CD8-positive, alpha-beta memory T cell (primary cell): ENCODE measurements at places on chromosomes 5 and 9.

GRCh38 chr9:130017076-130017475 is 25.9 kb downstream of the FNBP1 start:
- H3K27ac ChIP-seq, result no peak overlapping the region
- no peaks in the 10 kb centered on the region for H3K36me3 ChIP-seq
- no peaks in the 10 kb centered on the region for H3K27me3 ChIP-seq
- peaks cover 24% of the 10 kb centered on the region for H3K4me1 ChIP-seq
- no peak for DNase-seq

DNA sequence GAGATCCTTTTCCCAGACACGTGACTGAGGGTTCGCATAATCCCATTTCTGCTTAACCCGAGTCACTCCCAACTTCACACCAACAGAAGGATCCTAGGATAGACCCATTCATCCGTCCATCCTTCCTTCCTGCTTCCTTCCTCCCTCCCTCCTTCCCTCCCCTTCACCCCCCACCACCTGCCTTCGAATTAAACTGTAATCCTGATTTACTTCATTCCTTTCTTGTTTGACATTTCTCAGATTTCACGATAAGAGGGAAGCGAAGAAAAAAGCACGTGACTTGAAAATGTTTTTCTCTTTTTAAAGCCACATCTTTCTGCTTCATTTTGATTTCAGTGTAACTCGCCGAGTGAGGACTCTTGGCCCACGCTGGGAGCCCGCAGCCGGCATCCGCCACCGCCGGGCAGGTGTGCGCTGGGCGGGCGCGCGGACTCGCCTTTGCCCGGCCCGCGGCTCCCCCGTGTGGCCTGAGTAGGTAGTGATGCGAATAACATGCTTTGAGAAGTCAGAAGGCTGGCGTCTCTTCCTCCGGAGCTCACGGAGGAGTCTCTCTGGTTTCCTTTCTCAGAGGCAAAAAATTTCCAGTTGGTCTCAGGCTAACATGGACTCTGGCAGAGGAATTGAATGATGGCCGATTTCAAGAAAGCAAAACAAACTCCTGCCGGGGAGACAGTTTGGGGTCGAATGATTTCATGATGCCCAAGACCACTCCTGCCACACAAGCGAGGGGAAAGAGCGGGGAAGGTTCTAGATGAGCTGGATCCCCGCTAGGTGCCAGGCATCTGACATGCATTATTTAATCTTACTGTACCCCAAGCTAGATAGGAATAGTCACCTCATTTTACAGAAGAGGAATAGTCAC is 117.7 kb downstream of the SLC12A2 start:
- peaks cover 22% of the 10 kb centered on the region for H3K4me1 ChIP-seq
- no peaks in the 10 kb centered on the region for H3K36me3 ChIP-seq
- H3K4me3 ChIP-seq, result no peak overlapping the region
- no peaks in the 10 kb centered on the region for H3K27me3 ChIP-seq

- no peaks in the 10 kb centered on the region for H3K36me3 ChIP-seq
- no peak overlapping the region for H3K27ac ChIP-seq
- no peaks in the 10 kb centered on the region for H3K4me1 ChIP-seq
- H3K27me3 ChIP-seq, result peaks cover 3% of the 10 kb centered on the region
Measured at GRCh38 chr9:133210609-133211008, 1.6 kb upstream of the OBP2B start.

DNA sequence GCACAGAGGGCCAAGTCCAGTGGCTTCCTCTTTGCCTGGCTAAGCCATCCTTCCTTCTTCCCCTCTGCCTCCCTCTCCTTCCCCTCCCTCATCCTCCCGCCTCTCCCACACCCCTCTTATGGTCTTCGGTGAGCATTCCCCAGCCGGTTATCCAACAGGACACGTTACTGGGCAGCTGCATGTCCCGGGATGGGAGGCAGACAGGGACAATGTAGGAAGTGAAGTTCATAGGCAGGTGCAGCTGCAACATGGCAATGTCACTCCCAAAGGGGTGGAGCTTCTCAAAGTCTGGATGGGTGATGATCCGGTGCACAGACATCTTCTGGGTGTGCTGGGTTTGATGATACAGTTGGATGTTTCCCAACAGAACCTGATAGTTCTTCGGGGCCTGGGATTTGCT is 71.4 kb upstream of the SPTLC1 start:
- no peaks in the 10 kb centered on the region for H3K4me1 ChIP-seq
- H3K36me3 ChIP-seq, result no peaks in the 10 kb centered on the region
- no peaks in the 10 kb centered on the region for H3K27me3 ChIP-seq
- no peak for DNase-seq

- H3K4me1 ChIP-seq, result no peaks in the 10 kb centered on the region
- H3K27me3 ChIP-seq, result no peaks in the 10 kb centered on the region
- no peak for DNase-seq
- no peaks in the 10 kb centered on the region for H3K36me3 ChIP-seq
Measured at GRCh38 chr9:107483666-107484065, 5.9 kb downstream of the KLF4 start.

DNA sequence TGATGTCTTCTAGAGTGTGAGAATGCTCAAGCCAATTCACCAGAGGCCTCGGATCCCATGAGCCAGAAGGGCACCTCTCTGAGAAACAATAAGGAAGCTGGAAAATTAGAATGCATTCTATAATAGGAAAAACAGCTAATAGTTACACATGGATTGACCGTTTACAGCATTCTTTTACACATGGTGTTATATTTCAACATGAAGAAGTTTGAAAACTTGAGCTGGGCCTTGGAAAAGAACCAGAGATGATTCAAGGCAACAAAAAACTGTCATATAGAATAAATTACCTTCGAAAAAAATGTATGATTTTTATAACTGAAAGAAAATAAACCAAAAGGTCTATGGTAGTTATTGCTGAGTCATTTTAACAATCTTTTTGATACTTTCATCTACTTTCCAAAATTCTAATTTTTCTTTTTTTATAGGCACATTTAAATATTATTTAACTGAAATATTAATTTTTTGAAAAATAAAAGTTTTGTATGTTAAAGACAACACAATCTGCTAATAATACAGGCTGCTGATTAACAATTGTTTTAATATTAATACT is 6.2 kb downstream of the SH3TC2 start:
- no peaks in the 10 kb centered on the region for H3K4me1 ChIP-seq
- H3K4me3 ChIP-seq, result no peak overlapping the region

- no peaks in the 10 kb centered on the region for H3K4me1 ChIP-seq
- H3K4me3 ChIP-seq, result no peak overlapping the region
- H3K36me3 ChIP-seq, result no peaks in the 10 kb centered on the region
- no peaks in the 10 kb centered on the region for H3K27me3 ChIP-seq
- no peak overlapping the region for H3K27ac ChIP-seq
Measured at GRCh38 chr5:62650197-62650596, 71.6 kb downstream of the LRRC70 start.

DNA sequence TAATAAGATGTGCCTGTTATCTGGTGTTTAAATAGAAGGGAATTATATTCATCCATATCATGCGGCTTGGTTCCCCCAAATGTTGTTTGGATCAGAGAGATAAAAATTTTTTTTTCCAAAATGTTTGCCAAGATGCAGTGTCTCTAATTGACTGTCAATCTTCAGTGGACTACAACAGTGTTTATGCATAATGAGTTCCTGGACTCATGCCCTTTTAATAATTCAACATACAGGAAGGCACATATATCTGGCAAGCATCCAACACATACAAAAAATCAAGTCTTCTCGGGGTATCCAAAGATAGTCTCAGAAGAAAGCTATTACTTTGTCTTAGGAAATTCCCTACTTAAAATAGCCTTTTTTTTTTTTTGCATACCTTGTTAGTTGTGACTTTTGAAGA is 1534.7 kb downstream of the EFNA5 start:
- H3K4me1 ChIP-seq, result no peaks in the 10 kb centered on the region
- no peaks in the 10 kb centered on the region for H3K36me3 ChIP-seq
- no peak overlapping the region for H3K4me3 ChIP-seq
- H3K27me3 ChIP-seq, result no peaks in the 10 kb centered on the region
- no peak overlapping the region for H3K27ac ChIP-seq
- no peak for DNase-seq

GRCh38 chr9:78354989-78355388 is 58.1 kb downstream of the PSAT1 start:
- no peak overlapping the region for H3K27ac ChIP-seq
- H3K4me3 ChIP-seq, result no peak overlapping the region
- peaks cover 8% of the 10 kb centered on the region for H3K4me1 ChIP-seq
- DNase-seq, result no peak
- H3K36me3 ChIP-seq, result no peaks in the 10 kb centered on the region

GRCh38 chr9:37936376-37936775 is 32.4 kb upstream of the SLC25A51 start:
- no peak overlapping the region for H3K27ac ChIP-seq
- H3K36me3 ChIP-seq, result no peaks in the 10 kb centered on the region
- DNase-seq, result no peak
- no peaks in the 10 kb centered on the region for H3K27me3 ChIP-seq
- no peak overlapping the region for H3K4me3 ChIP-seq
- H3K4me1 ChIP-seq, result no peaks in the 10 kb centered on the region

DNA sequence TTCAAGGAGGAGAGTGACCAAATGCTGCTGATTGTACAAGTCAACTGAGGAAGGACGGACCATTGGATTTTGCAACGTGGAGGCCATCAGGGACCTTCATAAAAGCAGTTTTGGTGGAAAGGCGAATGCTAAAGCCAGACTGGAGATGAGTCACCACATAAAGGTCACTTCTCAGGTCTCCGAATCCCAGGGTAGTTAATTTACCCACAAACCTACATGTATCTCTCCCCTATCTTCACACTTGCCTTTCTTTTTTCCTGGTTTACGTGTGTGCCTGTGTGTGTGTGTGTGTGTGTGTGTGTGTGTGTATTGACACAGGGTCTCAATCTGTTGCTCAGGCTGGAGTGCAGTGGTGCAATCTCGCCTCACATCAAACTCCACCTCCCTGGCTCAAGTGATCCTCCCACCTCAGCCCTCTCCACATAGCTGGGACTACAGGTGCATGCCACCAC is 4.6 kb upstream of the CTNNA1 start:
- no peak overlapping the region for H3K27ac ChIP-seq
- no peak overlapping the region for H3K4me3 ChIP-seq
- no peak for DNase-seq
- no peaks in the 10 kb centered on the region for H3K36me3 ChIP-seq

DNA sequence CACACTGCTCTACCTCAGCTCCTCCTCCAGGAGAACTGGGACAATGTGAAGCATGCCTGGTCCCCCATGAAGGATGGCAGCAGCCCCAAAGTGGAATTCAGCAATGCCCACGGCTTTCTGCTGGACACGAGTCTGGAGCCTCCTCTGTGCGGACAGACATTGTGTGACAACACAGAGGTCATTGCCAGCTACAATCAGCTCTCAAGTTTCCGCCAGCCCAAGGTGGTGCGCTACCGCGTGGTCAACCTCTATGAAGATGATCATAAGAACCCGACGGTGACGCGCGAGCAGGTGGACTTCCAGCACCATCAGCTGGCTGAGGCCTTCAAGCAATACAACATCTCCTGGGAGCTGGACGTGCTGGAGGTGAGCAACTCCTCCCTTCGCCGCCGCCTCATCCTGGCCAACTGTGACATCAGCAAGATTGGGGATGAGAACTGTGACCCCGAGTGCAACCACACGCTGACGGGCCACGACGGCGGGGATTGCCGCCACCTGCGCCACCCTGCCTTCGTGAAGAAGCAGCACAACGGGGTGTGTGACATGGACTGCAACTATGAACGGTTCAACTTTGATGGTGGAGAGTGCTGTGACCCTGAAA is 34.1 kb downstream of the PAPPA start:
- H3K27ac ChIP-seq, result no peak overlapping the region
- H3K27me3 ChIP-seq, result no peaks in the 10 kb centered on the region
- no peak overlapping the region for H3K4me3 ChIP-seq
- H3K4me1 ChIP-seq, result no peaks in the 10 kb centered on the region
- no peaks in the 10 kb centered on the region for H3K36me3 ChIP-seq

- DNase-seq, result peak; percentile 58
- H3K36me3 ChIP-seq, result no peaks in the 10 kb centered on the region
- H3K27ac ChIP-seq, result peak overlapping the region; percentile 93
- peaks cover 16% of the 10 kb centered on the region for H3K4me1 ChIP-seq
- peak overlapping the region; percentile 91 for H3K4me3 ChIP-seq
Measured at GRCh38 chr9:124941679-124942561, 1.0 kb upstream of the GOLGA1 start.

- no peaks in the 10 kb centered on the region for H3K4me1 ChIP-seq
- no peak overlapping the region for H3K4me3 ChIP-seq
Measured at GRCh38 chr5:166517976-166518375, 1773.5 kb upstream of the WWC1 start.

- no peaks in the 10 kb centered on the region for H3K4me1 ChIP-seq
- H3K27me3 ChIP-seq, result no peaks in the 10 kb centered on the region
- no peaks in the 10 kb centered on the region for H3K36me3 ChIP-seq
- no peak overlapping the region for H3K27ac ChIP-seq
- no peak overlapping the region for H3K4me3 ChIP-seq
- no peak for DNase-seq
Measured at GRCh38 chr9:137482094-137482781, 23.1 kb upstream of the NSMF start.

DNA sequence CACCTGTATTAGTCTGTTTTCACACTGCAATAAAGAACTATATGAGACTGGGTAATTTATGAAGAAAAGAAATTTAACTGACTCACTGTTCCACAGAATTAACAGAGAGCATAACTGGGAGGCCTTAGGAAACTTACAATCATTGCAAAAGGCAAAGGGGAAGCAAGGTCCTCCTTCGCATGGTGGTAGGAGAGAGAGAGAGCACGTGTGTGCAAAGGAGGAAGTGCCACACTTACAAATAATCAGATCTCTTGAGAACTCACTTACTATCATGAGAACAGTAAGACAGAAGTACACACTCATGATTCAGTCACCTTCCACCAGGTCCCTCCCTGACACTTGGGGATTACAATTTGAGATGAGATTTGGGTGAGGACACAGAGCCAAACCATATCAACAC is 258.7 kb downstream of the TRIM32 start:
- H3K27ac ChIP-seq, result no peak overlapping the region
- no peaks in the 10 kb centered on the region for H3K36me3 ChIP-seq
- H3K27me3 ChIP-seq, result no peaks in the 10 kb centered on the region
- H3K4me3 ChIP-seq, result no peak overlapping the region
- H3K4me1 ChIP-seq, result no peaks in the 10 kb centered on the region

- no peaks in the 10 kb centered on the region for H3K27me3 ChIP-seq
- no peaks in the 10 kb centered on the region for H3K36me3 ChIP-seq
- no peak overlapping the region for H3K4me3 ChIP-seq
- H3K27ac ChIP-seq, result no peak overlapping the region
- DNase-seq, result no peak
- H3K4me1 ChIP-seq, result no peaks in the 10 kb centered on the region
Measured at GRCh38 chr5:139960723-139961383, 82.2 kb downstream of the NRG2 start.

DNA sequence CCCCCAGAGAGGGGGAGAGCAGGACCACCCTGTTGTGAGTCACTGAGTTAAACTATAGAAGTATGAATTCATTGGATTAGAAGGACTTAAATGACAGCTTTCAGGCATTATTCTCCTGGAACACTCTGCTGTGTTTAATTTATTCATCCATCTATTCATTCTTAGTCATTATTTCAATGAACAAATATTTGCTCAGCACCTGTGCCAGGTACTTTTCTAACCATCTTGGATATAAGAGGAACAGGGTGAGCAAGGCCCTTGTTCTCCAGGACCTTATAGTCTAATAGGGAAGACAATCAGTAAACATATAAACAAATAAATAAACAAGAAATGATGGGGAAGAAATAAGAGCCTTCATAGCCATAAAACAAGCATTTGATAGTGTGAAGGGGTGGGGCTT is 483.9 kb upstream of the BRINP1 start:
- no peaks in the 10 kb centered on the region for H3K36me3 ChIP-seq
- no peaks in the 10 kb centered on the region for H3K4me1 ChIP-seq
- no peak for DNase-seq
- H3K27ac ChIP-seq, result no peak overlapping the region
- H3K27me3 ChIP-seq, result no peaks in the 10 kb centered on the region

GRCh38 chr5:149489605-149490037 is 61.6 kb downstream of the CSNK1A1 start:
- no peaks in the 10 kb centered on the region for H3K27me3 ChIP-seq
- no peak overlapping the region for H3K4me3 ChIP-seq
- no peak overlapping the region for H3K27ac ChIP-seq
- no peaks in the 10 kb centered on the region for H3K4me1 ChIP-seq
- H3K36me3 ChIP-seq, result no peaks in the 10 kb centered on the region
- DNase-seq, result no peak
